Adrenal gland (tissue), 19 donors: ENCODE measurements at places on chromosomes 12 and 14.

DNA sequence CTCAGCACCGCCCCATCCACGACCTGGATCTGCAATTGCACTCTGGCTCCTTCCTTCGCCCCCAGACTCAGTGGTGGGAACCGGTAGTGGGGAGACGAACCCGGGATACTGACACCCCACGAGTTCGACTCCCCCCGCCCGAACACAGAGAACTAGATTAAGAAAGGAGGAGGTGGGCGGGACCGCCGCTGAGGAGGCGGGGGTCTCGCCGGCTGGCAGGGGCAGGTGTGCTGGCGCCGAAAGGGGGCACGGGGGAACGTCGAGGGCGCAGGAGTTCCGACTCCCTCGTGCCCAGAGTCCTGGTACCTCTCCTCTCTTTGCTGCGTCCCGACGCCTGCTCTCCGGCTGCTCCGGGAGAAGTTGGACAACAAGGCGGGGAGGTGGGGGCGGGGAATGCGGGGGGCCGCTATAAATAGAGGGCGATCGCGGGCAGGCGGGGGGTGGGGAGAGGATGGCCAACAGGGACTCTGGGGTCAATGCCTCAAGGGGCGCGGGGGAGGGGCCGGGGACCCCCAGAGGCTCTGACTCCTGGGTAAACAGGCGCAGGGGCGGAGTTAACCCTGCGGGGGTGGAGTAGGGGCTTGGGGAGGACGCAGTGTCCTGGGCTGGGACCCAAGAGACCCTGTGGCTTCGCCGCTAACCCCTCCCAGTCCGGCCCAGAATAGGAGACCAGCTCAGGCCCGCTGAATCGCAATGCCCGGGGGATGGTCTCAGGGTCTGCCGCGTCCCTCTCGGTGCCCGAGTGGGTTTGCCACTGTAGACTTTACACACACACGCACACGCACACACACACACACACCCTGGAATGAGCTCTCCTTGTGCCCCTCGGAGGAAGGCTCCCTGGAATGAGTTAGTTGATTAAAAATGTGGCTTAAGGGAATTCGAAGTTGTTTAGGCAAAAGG lies 761 bp upstream of the NDRG2 start:
- H3K27ac ChIP-seq, result peak overlapping the region; percentile 68
- H3K27me3 ChIP-seq, result no peaks in the 10 kb centered on the region
- peak; percentile 47 for DNase-seq

DNA sequence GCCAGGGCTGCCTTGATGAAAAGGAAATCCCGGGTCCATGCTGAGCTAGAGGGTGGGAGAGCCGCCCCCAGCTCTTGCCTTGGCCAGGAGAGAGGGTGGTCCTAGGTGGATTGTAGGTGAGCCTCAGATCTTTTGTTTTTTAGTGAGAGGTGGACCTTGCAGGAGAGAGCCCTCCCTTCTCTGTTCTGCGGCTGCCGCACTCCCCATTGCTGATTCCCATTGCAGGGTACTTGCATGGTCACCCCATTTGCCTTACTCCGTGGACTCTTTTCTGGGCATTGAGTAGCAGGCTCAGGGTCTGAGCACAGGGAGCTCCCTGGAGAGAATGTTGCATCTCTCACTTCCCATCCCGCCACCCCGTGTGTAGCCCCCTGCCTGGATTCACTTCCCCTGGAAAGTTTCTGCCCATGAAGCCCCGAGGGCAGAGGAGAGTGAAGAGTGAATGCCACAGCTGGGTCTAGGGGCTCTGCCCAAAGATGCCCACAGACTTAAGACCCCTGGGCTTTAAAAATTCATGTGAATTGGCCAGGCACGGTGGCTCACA lies 10.2 kb downstream of the VASH1 start:
- no peak for DNase-seq
- peaks cover 23% of the 10 kb centered on the region for H3K4me1 ChIP-seq
- H3K27me3 ChIP-seq, result no peaks in the 10 kb centered on the region
- H3K27ac ChIP-seq, result no peak overlapping the region
- H3K4me3 ChIP-seq, result no peak overlapping the region

DNA sequence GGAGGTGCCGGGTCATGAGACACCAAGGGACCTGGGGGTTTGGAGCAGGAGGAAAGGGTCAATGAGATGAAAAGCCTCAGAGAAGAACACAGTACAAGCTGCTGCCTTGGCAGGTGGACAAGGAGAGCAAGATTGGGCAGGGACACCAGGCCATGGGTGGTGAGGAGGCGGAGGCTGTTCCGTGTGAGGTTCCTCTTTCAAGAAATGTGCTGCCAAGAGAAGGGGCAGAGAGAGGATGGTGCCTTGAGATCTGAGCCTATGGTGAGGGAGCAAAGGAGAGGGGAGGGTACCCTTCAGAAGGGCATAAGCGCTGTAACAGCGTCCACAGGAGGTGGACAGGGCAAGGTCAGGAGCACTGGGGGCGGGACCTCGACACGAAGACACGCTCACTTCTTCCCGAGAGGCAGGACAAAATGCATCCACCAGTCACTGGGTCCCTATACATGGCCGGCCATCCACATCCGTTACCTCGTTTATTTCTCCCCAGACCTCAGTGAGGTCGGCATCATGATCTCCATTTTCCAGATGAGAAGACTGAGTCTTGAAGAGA lies 100.2 kb downstream of the B4GALNT3 start:
- H3K36me3 ChIP-seq, result no peaks in the 10 kb centered on the region
- H3K4me3 ChIP-seq, result no peak overlapping the region
- no peaks in the 10 kb centered on the region for H3K4me1 ChIP-seq
- no peak overlapping the region for H3K27ac ChIP-seq
- no peak for DNase-seq
- no peaks in the 10 kb centered on the region for H3K27me3 ChIP-seq

DNA sequence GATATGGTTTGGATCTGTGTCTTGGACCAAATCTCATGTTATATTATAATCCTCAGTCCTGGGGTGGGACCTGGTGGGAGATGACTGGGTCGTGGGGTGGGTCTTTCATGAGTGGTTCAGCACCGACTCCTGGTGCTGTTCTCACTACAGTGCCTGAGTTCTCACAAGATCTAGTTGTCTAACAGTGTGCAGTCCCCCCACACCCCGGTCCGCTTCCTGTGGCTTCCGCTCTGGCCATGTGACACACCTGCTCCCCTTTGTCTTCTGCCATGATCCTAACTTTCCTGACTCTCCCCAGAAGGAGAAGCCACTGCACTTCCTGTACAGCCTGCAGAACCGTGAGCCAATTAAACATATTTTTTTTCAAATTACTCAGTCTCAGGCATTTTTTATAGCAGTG lies 1262.2 kb downstream of the TMEM121 start:
- H3K36me3 ChIP-seq, result no peaks in the 10 kb centered on the region
- H3K4me3 ChIP-seq, result no peak overlapping the region

DNA sequence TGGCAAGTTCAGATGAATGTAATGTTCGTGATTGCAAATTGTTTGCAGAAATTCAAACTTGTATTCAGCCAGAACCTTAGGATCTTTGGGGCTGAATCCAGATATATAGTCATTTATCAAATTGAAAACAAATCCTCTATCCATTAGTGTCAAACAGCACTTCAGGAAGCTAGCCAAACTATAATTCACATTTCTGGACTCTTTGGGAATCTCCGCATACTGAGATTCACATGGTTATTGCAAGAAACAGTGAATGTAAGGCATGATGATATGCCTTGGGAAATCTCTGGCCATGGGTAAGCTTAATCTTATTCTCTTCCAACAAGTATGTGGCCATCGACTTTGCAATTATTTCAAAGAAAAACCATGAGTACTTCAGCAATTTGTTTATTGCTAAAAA lies 98.5 kb downstream of the KLHL28 start:
- H3K36me3 ChIP-seq, result no peaks in the 10 kb centered on the region
- no peaks in the 10 kb centered on the region for H3K4me1 ChIP-seq
- DNase-seq, result no peak
- H3K27ac ChIP-seq, result no peak overlapping the region

DNA sequence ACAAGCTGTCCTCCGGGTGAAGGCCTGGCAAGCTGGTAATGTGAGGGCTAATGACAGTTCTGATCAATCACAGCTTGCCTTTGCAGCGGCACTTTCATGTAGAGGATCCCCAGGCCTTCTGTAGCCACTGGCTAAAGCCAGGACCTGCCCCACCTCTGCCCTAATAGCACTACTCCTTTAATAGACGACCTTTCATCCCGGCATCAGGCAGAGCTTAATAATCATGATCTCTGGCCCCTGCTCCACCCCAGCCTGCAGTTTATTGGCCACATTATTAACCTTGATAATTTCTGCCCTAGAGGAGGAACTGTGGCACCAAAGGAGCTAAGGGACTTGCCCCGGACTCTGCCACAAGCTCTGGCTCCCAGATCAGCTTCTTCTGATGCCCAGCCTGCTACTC lies 142.3 kb upstream of the TBX3 start:
- H3K36me3 ChIP-seq, result no peaks in the 10 kb centered on the region
- no peak overlapping the region for H3K27ac ChIP-seq
- H3K4me3 ChIP-seq, result no peak overlapping the region

GRCh38 chr14:92892589-92892988 lies 30.4 kb upstream of the CHGA start:
- H3K4me3 ChIP-seq, result no peak overlapping the region
- H3K27ac ChIP-seq, result no peak overlapping the region
- no peaks in the 10 kb centered on the region for H3K27me3 ChIP-seq
- H3K4me1 ChIP-seq, result no peaks in the 10 kb centered on the region
- DNase-seq, result no peak

GRCh38 chr12:25859976-25860375 lies 98.5 kb upstream of the RASSF8 start:
- no peak for DNase-seq
- H3K4me3 ChIP-seq, result no peak overlapping the region
- no peaks in the 10 kb centered on the region for H3K4me1 ChIP-seq
- H3K27me3 ChIP-seq, result peaks cover 9% of the 10 kb centered on the region

- no peaks in the 10 kb centered on the region for H3K27me3 ChIP-seq
- peaks cover 25% of the 10 kb centered on the region for H3K36me3 ChIP-seq
- H3K27ac ChIP-seq, result no peak overlapping the region
- DNase-seq, result no peak
- no peaks in the 10 kb centered on the region for H3K4me1 ChIP-seq
- H3K4me3 ChIP-seq, result no peak overlapping the region
Measured at GRCh38 chr12:123991372-123991951, 18.4 kb downstream of the ZNF664 start.

DNA sequence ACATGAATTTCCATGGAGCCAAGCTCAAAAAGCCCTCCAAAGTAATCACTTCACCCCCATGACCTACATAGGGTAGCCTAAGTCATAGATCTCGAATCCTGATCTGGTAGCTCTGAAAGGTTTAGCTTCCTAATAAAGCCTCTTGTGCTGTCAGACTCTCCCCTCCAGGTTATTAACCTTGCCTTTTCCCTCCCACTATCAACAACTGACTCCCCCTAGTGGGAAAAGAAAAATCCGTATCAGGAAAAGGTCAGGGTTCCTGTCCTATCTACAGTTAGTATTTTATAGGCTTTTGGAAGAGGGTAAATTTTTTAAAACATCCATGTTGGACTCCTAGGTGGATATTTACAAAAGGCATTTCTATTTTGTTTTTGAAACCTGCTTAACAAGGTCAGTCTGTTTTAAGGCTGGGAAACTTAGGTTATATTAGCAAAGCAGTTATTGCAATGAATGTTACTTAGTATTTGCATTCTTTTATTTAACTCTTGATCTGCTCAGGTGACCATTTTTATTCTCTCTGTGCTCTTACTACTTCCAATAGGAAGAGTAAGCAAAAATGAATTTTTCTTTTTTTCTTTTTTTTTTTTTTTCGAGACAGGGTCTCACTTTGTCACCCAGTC lies 8.0 kb downstream of the YY1 start:
- H3K36me3 ChIP-seq, result no peaks in the 10 kb centered on the region
- H3K27ac ChIP-seq, result no peak overlapping the region
- no peak for DNase-seq
- H3K4me1 ChIP-seq, result peaks cover 75% of the 10 kb centered on the region

- H3K4me1 ChIP-seq, result peaks cover 10% of the 10 kb centered on the region
- no peak for DNase-seq
- H3K36me3 ChIP-seq, result no peaks in the 10 kb centered on the region
- no peak overlapping the region for H3K4me3 ChIP-seq
- H3K27ac ChIP-seq, result peak overlapping the region; percentile 25
Measured at GRCh38 chr12:93425736-93426411, 15.9 kb downstream of the UBE2N start.

- H3K27ac ChIP-seq, result peak overlapping the region; percentile 43
- H3K4me1 ChIP-seq, result peaks cover 25% of the 10 kb centered on the region
- H3K36me3 ChIP-seq, result no peaks in the 10 kb centered on the region
- H3K4me3 ChIP-seq, result no peak overlapping the region
- DNase-seq, result peak; percentile 53
Measured at GRCh38 chr14:29724991-29725390, 202.7 kb downstream of the PRKD1 start.

GRCh38 chr12:108193917-108194316 lies 64.8 kb downstream of the WSCD2 start:
- H3K4me3 ChIP-seq, result no peak overlapping the region
- no peaks in the 10 kb centered on the region for H3K36me3 ChIP-seq
- peak; percentile 44 for DNase-seq

- H3K27me3 ChIP-seq, result no peaks in the 10 kb centered on the region
- no peaks in the 10 kb centered on the region for H3K36me3 ChIP-seq
- H3K4me3 ChIP-seq, result no peak overlapping the region
- no peaks in the 10 kb centered on the region for H3K4me1 ChIP-seq
- H3K27ac ChIP-seq, result no peak overlapping the region
Measured at GRCh38 chr14:50031602-50032313, 84.6 kb downstream of the VCPKMT start.

DNA sequence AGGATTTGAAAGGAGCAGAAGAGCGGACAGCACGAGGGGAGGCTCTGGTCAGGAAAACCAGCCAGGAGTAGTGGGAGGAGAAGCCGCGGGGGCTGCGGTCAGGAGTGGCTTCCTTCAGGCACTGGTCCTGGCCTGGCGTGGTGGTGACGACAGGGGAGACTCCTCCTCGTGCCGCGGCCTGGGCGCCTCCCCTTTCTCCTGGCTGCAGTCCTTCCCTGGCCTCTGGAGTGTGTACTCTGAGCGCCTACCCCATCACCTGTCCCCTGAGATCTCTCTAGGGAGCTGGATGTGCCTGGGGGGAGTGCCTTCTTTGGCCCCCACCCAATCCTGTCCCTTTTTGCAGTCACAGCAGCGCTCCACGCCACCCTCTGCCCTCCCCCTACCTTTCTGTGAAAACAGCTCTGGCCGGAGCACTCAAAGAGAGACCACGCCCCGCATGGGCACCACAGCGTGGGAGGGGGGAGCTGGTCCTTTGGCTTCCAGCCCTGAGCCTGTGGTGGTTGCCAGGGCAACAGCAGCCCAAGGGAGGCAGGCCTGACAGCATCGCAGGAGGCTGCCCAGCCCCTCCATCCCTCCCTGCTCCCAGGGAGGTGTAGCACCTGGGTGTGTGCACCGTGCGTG lies 125.9 kb downstream of the CALM1 start:
- no peaks in the 10 kb centered on the region for H3K36me3 ChIP-seq
- H3K27me3 ChIP-seq, result no peaks in the 10 kb centered on the region
- DNase-seq, result peak; percentile 63
- peaks cover 9% of the 10 kb centered on the region for H3K4me1 ChIP-seq
- H3K27ac ChIP-seq, result no peak overlapping the region

DNA sequence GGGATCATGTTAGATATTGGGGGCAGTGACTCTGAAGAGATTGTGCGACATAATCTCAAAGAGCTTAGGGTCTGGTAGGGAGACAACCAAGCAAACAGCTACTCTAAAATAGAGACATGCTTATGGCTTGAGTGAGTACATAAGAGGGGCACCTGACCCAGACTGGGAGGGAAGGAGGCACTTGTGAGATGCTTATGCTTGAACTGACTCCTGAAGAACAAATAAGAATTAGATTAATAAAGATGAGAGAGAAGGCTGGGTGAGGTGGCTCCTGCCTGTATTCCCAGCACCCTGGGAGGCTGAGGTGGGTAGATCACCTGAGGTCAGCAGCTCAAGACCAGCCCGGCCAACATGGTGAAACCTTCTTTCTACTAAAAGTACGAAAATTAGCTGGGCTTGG lies 19.1 kb downstream of the TMTC2 start:
- no peaks in the 10 kb centered on the region for H3K36me3 ChIP-seq
